ENCODE measurements at places on chromosomes 7 and 10. TPM values are rescaled to one million over a fixed set of nuclear protein-coding genes. Genes with fewer than 3 reads are reported as not detected.

UPK3B gene
- total RNA-seq = 1.4 TPM

H2BK1 gene
- total RNA-seq = not detected

OGDHL gene
- under 0.01 TPM for total RNA-seq

WIPF3 gene
- 0.21 TPM for total RNA-seq

ZNF804B gene
- not detected for total RNA-seq

ANKRD30A gene
- not detected for total RNA-seq
